ENCODE measurements at places on chromosomes 5 and 9.

DNA sequence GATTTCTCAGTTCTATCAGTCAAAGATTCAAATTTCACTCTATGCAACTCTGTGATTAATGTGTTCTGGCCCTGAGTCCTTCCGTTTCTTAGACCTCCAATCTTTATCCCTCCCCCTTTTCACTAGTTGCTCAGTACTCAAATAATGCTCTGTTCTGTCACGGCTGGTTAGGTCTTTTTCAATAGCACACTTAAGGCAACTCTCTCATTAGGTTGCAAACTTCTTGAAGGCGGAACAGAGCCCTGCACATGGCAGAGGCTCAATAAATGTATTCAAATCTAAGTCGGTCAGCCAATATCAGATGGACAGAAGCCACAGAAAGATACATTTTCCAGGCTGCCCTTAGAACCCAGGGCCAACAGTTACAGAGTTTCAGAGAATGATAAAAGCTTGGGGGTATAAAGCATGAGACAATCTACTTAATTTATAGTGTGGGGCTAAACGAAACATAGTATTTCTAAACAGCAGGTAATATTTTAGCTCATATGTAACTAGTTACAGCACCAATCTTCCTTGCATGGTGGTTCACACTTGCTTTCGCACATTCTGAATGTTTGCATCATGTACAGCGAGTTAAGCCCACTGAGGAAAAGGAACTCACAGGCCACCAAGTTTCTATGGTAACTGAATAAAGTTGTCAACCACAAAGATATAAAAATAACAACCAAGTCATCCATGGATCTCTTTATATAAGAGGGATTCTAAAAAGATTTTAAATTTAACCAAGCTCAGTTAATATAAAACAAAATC is 67.1 kb upstream of the GOLPH3 start:
- peak; percentile 60 for DNase-seq

GRCh38 chr9:122897969-122898368 is 7.2 kb downstream of the RC3H2 start:
- DNase-seq, result no peak

- no peak for DNase-seq
Measured at GRCh38 chr5:32302835-32303754, 9.6 kb downstream of the MTMR12 start.

DNA sequence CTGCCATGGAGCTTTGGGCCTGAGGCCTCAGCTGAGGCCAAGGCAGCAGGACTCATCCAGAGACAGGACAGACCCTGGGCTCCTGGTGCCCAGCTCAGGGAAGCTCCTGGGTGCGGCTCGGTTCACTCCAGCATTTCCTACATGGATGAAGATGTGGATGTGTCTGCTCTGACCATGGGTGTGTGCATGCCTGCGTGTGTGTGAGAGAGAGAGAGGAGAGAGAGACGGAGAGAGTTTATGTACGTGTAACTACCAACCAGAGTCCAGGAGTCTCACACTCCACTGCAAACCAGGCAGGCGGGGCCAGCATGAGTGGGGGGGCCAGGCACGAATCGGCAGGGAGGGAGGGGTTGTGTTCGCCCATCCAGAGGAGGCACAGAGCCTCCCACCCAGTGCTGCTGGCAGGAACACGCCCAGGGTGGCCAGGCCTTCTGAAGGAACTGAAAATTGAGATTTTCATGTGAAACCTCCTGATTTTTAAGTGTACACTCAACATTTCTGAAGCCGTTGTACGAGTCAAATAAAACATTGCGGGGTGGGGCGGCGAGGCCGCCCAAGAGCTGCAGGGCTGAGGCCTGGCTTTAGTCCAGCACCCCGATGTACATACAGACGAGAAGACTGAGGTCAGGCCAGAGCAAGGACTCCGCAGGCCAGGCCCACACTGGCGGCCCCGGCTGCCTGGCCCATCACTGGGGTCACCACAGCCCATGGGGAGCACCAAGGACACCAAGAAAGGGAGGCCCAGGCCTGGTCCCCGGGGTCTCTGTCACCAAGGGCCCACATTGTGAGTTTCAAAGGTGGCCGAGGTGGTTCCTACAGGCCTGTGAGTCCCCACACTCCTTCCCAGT is 88.7 kb downstream of the ADAMTS2 start:
- DNase-seq, result no peak

GRCh38 chr9:10127867-10128266 is 484.9 kb downstream of the PTPRD start:
- no peak for DNase-seq

GRCh38 chr5:114362197-114362976 is 517 bp downstream of the KCNN2 start:
- DNase-seq, result no peak

- no peak for DNase-seq
Measured at GRCh38 chr5:174172566-174172965, 127.1 kb downstream of the NSG2 start.
